ENCODE measurements at places on chromosomes 5 and 9. TPM values are rescaled to one million over a fixed set of nuclear protein-coding genes. Genes with fewer than 3 reads are reported as not detected.

Gene PFN3
- not detected for total RNA-seq

Gene MELK
- total RNA-seq, result 2.0 TPM

Gene IRX1
- not detected for total RNA-seq

Gene IFNA21
- not detected for total RNA-seq

Gene CCDC192
- not detected for total RNA-seq

GRCh38 chr5:118968925-118969375 is 19.4 kb downstream of the DTWD2 start:
- DNase-seq, result no peak

GRCh38 chr5:69527128-69527770 is 32.7 kb upstream of the GTF2H2C start:
- no peak for DNase-seq

- no peak for DNase-seq
Measured at GRCh38 chr9:120377268-120378159, 202.5 kb downstream of the CDK5RAP2 start.

DNA sequence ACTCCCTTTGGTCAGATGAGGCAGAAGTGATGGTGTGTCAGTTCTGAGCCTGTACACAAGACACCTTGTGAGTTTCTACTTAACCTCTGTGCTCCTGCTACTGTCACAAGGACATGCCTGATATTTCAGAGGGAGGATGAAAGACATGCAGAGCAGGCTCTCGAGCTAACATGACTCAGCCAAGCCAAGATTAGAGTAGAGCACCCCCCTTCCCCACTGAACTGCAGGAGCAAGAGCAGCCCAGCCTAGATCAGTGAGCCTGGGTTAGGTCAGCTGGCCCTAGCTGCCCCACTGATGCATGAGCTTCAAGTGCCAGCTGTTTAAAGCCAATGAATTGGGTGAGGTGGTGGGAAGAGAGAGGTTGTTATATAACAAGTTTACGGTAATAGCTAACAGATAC is 36.7 kb downstream of the BRINP1 start:
- DNase-seq, result no peak

DNA sequence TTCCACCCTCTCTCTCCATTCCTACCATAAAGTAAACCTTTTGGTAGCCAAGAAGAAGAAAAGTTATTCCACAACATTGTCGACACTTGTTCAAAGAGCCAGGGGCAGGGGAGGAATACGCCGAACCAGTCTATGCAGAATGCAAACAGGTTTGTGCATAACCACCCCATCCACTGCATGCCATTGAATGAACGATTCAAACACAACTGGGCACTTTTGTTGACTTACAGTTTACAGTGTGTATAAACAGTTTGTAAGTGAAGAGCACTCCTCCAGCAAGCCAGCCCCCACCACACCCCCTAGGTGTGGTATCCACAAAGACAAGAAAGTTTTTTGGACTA is 6.8 kb upstream of the S1PR3 start:
- DNase-seq, result no peak

DNA sequence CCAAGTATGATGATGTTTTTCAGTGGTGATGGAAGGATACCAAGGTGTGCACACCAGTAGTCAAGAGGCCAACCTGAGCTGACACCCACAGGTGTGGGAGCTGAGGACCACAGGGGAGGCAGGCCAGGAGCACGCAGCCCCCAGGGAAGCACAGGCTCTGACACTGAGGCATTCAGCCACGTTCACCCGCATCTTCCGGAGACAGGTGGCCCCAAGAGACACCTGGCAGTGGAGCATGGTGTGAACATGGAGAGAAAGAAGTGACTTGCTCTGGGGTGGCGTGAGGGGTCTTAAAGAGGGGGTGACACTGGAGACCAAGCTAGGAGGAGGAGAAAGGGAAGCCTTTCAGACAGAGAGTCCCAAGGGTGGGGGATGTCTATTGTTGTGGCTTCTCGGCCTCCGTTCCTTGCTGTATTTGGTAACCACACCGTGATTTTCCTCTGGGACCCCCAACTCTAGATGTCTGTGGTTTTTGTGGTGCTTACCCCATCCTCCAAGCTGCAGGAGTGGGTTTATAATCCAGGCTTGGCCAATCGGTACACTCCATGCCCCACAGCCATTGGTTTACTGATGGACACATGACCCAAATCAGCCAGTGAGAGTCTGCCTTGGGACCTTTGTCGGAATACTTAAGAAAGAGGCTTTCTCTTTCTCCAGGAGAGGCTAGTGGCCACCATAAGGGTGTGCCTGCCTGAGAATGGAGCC is 84.6 kb downstream of the HRH2 start:
- no peak for DNase-seq
